Stimulated activated CD4-positive, alpha-beta T cell treated with anti-CD3 and anti-CD28 coated beads, TNF-alpha, amount 100 ng/mL, for 1 hour (primary cell): ENCODE measurements at places on chromosomes 1 and 21.

DNA sequence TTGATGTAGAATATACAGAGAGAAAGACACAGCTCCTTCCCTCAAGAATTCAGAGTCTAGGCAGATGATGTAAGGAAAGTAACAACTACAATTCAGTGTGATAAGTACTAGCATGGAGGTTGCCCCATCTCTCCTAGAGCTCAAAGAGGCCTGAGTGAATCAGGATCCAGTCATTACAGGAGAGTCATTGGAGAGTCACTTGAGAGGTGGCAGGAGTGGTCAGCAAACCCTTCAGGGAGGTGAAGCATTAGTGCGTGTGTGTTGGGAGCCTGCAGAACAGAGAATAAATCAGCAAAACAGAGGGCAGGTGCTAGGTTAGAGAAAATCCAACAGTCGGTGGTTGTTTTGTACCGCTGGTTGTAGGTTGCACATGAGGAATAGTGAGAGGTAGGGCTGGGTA lies 46.1 kb downstream of the GRIK1 start:
- DNase-seq = no peak

- DNase-seq = no peak
These were observed 129.3 kb upstream of the PLPPR5 start for GRCh38 chr1:99133756-99134500.

GRCh38 chr1:192161976-192162375 lies 3.7 kb downstream of the RGS18 start:
- no peak for DNase-seq

DNA sequence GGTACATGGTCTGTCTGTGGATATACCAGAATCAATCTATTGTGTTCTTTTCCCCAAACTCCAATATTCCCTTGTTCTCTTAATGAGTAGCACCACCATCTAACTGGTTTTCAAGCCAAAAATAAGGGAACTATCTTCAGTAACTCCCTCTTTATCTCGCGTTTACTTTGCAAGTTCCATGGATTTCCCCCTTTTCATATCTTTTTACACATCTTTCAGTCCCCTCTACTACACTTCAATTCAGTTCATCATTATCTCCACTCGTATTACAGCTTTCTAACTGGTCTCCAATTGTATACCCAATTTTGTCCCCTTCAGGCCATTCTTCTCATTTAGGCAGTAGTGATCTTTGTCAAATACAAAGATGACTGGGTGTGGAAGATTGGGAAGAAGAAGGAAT lies 4.1 kb upstream of the TMCO1 start:
- no peak for DNase-seq

DNA sequence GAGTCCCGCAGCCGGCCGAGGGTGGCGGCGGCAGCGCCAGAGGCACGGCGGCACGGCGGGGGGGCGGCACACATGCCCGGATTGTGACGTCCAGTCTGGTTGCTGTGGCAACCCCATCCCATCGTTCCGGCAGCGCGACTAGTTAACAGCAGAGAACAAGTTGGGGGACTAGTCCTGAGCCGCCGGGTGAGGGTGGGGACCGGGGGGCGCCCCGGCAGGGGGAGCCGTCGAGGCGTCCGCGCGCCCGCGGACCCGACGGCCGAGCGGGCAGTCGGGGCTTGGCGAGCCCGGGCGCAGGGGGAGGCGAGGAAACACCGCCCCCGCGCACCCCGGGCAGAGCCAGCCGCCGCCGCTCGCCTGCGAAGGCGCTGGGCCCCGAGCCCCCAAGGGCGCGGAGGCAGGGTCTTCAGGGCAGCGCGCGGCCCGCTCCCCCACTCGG lies at the start of gene CHD5:
Gene CHD5 (minus strand): TSS at position 54 of the 439 bp plus-strand sequence. CDS start 298 bp downstream, outside the sequence.
- DNase-seq = no peak
